GM04504 (cell line): ENCODE measurements at places on chromosomes 11 and 22.

DNA sequence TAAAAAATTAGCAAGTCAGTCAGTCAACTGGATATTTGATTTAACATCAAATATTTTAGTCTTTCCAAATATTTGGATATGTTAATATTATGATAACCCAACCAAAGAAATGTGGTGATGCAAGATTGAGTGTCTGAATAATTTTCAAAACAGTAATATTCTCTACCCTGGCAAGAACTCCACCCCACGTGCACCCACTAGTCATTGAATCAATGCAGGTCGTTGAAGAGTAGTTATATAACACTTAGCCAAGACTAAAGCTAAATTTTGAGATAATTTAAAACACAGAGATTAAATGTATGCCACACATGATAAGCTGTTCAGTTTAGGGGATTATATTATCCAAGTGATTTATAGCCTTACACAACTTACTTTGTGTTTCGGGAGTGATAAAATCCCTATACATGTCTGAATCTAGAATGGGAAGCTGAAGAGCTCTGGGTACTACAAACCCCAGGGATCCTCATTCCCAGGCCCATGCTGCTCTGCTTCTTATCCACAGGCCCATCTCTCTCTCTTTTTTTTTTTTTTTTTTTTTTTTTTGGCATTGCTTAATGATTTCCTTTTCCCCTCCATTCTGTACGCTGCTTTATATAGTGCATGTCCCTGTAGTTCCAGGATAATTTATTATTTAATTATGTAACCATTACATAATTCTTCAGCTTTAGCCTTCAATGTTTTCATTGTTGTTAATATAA is 392.9 kb downstream of the NTM start:
- DNase-seq = no peak

- no peak for DNase-seq
These were observed 48.1 kb upstream of the ME3 start for GRCh38 chr11:86720546-86720945.

DNA sequence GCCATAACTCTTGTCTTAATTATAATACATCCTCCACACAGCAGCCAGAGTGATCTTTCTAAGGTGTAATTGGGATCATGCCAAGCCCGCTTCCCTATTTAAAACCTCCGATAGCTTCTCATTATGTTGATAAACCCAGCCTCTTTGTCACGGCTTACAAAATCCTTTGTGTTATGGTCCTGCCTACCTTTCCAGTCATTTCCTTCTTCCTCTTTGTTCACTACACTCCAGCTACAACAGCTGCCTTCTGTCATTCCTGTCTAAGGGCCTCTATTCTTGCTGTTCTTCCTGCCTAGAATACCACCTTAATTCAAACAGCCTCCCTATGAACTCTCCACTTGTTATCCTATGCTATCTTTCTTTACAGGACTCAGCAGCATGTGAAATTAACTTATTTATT is 70.6 kb upstream of the CAPRIN1 start:
- no peak for DNase-seq

- no peak for DNase-seq
These were observed 9.9 kb downstream of the MICAL2 start for GRCh38 chr11:12120031-12121008.

GRCh38 chr11:125397421-125397820 is 98.6 kb downstream of the FEZ1 start:
- no peak for DNase-seq
